Activated CD8-positive, alpha-beta memory T cell treated with anti-CD3 and anti-CD28 coated beads for 4 hours (primary cell): ENCODE measurements at places on chromosomes 2 and 18.

DNA sequence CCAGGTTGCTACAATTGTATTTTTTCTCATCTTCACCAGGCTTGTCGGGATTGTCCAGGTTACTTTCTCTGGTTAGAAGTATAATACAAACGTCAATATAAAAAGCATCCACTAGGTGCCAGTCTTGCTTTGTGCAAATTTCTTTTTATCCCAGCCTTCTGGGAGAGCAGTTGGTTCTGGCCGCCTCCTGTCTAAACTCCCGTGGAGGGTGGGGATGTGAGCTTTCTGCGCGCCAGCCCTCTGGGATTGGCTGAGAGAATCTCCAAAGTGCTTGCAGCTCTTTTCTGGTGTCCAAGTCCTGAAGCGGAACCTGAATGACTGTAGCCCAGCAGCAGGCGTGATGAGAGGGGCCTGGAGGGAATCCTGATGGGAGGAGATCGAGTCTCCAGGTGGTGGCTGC is 22.4 kb upstream of the TOGARAM2 start:
- no peak for DNase-seq

DNA sequence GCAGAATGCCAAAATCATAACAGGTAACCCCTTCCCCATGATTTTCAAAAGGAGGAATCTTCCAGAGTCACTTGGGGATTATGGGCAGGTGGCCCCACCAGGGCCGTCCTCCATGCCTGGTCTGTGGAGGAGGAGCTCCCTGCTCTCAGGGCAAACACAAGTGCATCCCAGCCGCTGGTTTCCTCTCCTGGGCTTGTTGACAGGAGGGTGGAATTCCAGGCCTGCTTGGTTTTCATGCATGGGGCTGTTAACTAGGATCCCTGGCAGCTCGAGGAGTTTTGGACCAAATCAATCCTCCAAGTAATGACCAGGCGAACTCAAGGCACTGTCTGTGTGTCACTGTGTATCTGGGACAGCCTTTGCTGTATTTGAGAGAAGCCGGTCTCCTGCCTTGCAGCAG is 45.3 kb downstream of the FOSL2 start:
- no peak for DNase-seq

- DNase-seq, result no peak
Measured at GRCh38 chr2:892892-893291, 57.8 kb upstream of the SNTG2 start.

GRCh38 chr18:61637905-61638595 is 254.8 kb downstream of the RNF152 start:
- no peak for DNase-seq

- no peak for DNase-seq
Measured at GRCh38 chr18:55405893-55406406, 182.0 kb downstream of the TCF4 start.

- no peak for DNase-seq
Measured at GRCh38 chr2:110788976-110789375, 56.6 kb downstream of the ACOXL start.

- no peak for DNase-seq
Measured at GRCh38 chr2:134391751-134392160, 137.9 kb downstream of the MGAT5 start.

GRCh38 chr2:239819974-239820555 is 205.1 kb downstream of the NDUFA10 start:
- no peak for DNase-seq

GRCh38 chr2:30505500-30506180 is 58.6 kb downstream of the LCLAT1 start:
- DNase-seq, result no peak

GRCh38 chr2:139925903-139926302 is 1145.7 kb upstream of the NXPH2 start:
- DNase-seq, result no peak

GRCh38 chr2:143117225-143117624 is 12.0 kb upstream of the ARHGAP15 start:
- no peak for DNase-seq

GRCh38 chr2:216565956-216566355 is 67.3 kb upstream of the IGFBP2 start:
- DNase-seq, result no peak

GRCh38 chr2:28422908-28423741 is 30.5 kb downstream of the FOSL2 start:
- DNase-seq, result no peak

GRCh38 chr2:240810199-240810598 is 9.8 kb downstream of the KIF1A start:
- no peak for DNase-seq
